Stimulated activated naive CD8-positive, alpha-beta T cell treated with anti-CD3 and anti-CD28 coated beads, Interleukin-15, amount 100 ng/mL, for 72 hours (primary cell): ENCODE measurements at places on chromosomes 12 and 14.

DNA sequence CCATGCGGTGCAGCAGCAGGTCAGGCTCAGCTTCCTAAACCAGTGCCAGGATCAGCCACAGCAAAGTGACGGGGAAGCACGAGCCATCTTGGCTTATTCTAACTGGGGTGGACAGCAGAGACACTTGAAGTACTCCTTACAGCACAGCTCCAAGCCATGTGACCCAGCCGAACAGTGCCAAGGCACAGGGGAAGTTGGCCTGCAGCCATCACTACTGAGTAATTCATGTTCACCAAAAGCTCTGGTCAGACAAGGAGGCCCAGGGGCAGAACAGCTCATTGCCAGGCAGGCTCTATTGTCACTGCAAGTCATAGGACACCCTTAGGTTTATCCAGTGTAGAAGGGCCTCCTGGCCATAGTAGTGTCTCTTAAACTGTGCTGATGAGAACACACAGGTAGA, 23.4 kb upstream of the SLC35F4 start:
- DNase-seq, result no peak

GRCh38 chr12:77167801-77168200, 102.4 kb upstream of the E2F7 start:
- no peak for DNase-seq

- no peak for DNase-seq
Observed at GRCh38 chr12:79451978-79452377, 238.8 kb downstream of the PAWR start.

GRCh38 chr14:105376521-105377440, 21.6 kb upstream of the TEX22 start:
- DNase-seq, result no peak

GRCh38 chr12:54166567-54167499, 22.0 kb downstream of the SMUG1 start:
- DNase-seq, result no peak

DNA sequence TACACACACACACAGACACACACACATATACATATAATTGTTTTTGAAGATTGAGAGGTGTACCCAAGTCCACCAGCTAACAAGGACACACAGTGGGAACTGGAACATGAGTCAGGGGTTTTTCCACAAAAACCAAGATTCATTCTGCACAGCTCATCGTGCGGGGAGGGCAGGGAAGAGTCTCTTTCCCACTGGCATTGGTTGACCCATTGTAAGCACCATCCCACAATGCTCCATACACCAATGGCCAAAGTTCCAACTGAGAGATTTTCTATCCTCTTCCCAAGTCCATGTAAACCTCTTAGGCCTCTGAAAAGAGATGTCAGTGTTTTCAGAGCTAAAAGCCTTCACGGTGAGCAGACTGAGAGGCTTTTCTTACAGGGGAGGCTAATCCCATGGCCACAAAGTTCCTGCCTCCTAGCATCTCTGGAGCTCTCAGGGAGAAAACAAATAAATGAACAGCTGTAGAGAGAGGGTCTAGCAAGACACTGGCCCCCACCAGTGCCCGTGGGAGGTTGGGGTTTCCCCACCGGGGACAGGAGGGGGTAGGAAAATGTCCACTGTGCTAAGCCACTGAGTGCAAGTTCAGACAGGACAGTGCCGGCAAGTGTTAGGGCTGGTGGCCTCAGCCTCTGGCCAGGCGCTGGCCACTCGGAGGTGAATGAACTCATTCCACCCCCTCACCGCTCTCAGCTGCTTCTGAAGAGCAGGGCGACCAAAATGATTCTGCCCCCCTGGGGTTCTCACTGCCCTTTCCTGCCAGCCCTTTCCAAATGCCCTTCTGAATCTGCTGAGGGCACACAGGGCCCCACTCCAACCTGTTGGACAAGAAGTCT, 21.5 kb upstream of the TC2N start:
- DNase-seq, result no peak

GRCh38 chr14:32594766-32595165, 265.7 kb downstream of the AKAP6 start:
- no peak for DNase-seq

DNA sequence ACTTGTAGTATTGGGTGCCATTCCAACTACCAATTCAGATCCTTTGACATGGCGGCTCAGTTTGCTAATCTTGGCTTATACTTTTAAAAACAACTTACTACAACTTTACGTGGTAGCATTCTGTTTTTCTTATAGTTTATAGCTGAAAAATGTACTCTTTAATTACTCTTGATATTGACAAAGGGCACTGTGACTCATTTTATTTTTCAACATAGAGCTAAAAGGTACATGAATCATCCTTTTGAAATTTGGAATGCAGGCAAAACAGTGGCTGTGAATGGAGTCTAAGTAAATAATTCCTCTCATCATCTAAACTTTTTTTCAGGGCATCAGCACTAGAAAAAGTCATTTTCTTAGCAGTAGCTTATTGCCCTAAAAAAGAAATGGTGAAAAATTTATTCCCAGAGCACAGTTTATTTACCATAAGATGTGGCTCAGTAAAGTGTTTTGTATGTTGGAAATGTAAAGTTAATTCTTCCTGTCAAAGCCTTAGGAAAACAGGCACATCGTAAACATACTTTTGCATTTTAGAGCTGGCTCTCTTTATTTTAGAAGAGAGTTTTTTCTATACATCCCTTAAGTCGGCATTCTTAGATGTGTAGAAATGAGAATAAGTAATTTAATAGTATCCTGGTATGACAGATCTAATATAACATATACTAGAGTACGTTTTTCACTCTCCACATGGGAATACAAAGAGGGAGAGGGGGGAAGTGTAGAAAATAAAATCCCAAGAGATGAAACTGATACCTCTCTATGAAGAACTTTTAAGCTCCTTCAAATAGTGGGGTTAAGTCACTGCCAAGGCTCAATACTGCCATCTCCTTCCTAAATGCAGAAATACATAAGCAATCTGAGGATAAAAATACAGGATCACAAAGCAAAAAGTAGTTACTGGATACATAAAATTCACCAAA, 55.2 kb downstream of the SLC25A21 start:
- DNase-seq, result no peak

DNA sequence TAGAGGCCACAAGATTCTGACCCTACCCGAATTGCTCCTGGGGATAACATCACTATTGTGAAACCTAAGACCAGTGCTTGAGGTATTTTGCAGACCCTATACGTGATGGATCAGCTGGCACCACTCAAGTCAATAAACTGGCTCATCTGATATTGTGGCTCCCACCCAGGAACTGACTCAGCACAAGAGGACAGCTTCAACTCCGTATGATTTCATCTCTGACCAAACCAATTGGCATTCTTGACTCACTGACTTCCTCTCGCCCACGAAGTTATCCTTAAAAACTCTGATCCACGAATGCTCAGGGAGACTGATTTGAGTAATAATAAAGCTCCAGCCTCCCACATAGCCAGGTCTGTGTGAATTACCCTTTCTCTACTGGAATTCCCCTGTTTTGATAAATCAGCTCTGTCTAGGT, 1036.1 kb upstream of the TMEM132C start:
- DNase-seq, result no peak

DNA sequence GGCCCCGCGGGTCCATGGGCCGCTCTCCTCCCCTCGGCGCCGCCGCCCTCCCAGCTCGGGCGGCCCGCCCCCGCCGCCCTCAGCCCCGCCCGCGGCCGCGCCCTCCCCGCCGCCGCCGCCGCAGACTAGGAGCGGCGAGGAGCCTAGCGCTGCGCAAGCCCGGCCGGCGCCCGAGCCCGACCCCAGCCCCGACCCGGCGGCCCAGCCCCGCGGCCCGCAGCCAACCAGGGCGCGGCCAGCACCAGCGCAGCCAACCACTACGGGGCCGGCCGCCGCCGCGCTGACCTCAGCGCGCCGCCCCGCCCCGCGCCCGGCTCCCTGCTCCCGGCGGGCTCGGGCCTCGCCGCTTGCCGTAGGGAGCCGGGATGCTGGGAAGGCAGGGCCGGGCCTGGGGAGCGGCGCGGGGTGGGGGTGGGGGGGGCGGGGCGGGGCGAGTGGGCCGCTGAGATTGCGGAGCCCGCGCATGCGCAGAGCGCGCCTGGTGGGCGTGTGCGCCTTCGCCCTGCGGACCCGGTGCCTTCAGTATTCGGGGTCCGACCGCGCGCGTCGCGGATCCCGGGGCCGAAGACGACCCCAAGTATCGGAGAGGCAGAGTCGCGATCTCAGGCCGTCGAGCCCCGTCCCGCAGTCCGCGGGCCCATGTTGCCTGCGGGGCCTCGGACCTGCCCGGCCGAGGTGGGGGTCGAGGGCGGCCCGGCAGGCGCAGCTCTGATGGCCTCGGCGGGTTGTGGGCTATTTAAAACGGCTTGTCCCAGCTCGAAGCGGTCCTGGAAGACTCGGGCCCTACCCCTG, at the start of gene CDC42BPB:
TSS of gene CDC42BPB (minus strand) at position 178 of the 792 bp plus-strand sequence. CDS start 376 bp downstream, outside the sequence.
- peak; percentile 28 for DNase-seq

- DNase-seq, result no peak
Observed at GRCh38 chr12:124516850-124517249, 50.6 kb downstream of the NCOR2 start.

- DNase-seq, result peak; percentile 36
Observed at GRCh38 chr14:66395300-66395699, 90.9 kb upstream of the CCDC196 start.
